ENCODE measurements at places on chromosomes 13 and 19.

GRCh38 chr13:29887686-29888085 lies 37.3 kb upstream of the UBL3 start:
- no peak for DNase-seq

- DNase-seq = no peak
Measured at GRCh38 chr19:4396949-4397783, 3.2 kb downstream of the SH3GL1 start.

- DNase-seq = no peak
Measured at GRCh38 chr13:114161644-114162532, 17.2 kb upstream of the CFAP97D2 start.

DNA sequence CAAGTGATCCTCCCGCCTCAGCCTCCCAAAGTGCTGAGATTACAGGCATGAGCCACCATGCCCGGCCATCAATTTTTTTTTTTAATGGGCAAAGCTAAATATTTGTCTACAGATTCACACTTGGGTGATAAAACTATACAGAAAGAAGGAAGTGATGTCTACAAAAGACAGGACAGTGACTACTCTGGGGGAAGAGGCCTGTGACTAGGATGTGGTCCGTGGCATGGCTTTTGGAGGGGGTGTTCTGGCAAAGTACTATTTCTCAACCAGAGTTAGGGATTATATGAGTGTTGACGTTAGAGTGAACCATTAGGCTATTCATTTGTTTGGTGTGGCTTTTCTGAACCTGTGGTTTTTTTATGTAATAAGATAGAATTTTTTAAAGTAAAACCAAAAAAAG lies 42.7 kb downstream of the INSR start:
- no peak for DNase-seq

- no peak for DNase-seq
Measured at GRCh38 chr13:28031896-28032288, 43.4 kb upstream of the URAD start.

GRCh38 chr13:112775791-112776279 lies 86.0 kb downstream of the ATP11A start:
- DNase-seq = no peak

GRCh38 chr19:42378225-42379215 lies 11.6 kb downstream of the CNFN start:
- DNase-seq = no peak
